Substantia nigra (tissue), 51 donors: ENCODE measurements at places on chromosomes 5 and 9.

- no peak for DNase-seq
Measured at GRCh38 chr5:138663009-138663408, 87.8 kb upstream of the HSPA9 start.

GRCh38 chr5:24642022-24642421, 2.8 kb downstream of the CDH10 start:
- DNase-seq, result no peak

DNA sequence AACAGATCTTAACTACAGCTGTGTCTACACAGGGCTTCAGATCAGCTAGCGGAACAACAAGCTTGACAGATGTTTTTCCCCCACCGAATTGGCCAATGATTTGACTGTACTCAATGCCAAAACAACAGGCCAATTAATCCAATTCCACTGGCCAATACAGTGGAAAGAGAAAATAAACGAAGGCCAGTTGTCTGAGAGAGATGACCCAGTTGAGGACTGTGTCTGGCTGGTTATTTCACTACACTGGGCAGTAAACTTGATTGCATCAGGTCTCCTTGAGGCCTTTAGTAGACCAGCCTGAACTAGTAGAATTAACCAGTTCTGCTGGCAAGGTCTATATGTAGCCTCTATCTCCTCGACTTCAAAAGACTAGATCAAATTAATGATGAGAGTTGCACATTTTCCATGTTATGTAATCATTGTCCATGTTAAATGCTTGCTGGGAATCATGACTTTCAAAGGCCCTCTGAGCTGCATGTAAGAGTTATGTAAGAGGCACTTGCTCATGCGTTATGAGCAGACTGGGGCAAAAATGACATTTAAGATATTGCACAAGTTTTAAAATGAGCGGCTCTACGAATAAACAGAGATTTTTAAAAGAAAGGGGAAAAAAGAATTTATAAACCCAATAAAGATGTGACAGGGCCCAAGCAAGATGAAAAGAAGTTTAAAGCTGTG, 28.3 kb downstream of the SMIM23 start:
- no peak for DNase-seq

DNA sequence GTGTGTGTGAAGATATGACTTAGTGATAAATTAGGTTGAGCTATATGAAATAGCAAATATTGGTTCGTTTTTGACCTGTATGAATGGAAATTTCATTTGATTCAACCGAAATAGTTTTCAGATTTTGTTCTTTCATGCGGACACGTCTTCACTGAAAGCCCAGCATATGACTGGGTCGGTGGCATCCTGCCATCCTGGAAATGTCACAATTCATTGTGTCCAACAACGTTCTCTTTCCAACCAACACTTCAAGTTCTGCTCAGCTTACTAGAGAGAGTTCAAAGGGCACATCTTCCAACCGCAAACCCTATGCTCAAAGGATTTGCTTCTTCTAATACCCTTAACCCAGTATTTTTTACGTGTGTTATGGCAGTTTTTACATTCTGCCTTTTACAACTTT, 252.5 kb downstream of the NTRK2 start:
- no peak for DNase-seq

DNA sequence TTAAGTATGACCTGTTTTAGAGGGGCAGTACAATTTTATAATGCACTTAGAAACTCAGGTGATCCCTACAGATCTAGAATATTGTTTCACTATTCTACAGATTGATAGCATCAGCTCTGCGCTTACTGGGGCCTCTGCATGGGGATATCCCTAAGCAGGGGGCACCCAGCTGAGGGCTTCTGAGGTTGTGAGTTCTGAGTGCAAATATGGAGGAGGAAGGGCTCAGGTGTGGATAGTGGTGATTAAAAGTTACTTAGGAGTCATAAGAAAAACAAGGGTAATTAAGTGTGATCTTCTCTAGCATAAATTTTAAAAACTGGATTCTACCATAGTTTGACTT, 274.4 kb downstream of the EFNA5 start:
- DNase-seq, result no peak

DNA sequence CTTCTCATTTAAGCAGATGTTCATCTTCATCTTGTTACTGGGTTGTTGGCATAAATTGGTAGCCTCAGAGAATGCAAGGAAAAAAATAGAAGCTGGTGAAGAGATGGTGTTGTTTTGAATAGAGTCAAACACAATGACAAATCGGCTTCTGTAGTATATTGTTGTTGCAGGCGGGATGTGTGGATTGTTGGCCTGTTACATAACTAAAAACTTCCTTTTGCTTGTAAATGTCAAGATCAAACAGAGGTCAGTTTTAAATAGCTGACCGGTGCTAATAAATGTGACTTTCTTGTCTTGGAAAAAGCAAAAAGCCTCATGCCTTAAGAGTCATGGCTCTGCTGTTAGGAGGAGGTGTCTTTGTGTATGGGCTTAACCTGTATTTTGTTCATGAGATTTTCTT, 59.2 kb downstream of the CCDC192 start:
- no peak for DNase-seq

DNA sequence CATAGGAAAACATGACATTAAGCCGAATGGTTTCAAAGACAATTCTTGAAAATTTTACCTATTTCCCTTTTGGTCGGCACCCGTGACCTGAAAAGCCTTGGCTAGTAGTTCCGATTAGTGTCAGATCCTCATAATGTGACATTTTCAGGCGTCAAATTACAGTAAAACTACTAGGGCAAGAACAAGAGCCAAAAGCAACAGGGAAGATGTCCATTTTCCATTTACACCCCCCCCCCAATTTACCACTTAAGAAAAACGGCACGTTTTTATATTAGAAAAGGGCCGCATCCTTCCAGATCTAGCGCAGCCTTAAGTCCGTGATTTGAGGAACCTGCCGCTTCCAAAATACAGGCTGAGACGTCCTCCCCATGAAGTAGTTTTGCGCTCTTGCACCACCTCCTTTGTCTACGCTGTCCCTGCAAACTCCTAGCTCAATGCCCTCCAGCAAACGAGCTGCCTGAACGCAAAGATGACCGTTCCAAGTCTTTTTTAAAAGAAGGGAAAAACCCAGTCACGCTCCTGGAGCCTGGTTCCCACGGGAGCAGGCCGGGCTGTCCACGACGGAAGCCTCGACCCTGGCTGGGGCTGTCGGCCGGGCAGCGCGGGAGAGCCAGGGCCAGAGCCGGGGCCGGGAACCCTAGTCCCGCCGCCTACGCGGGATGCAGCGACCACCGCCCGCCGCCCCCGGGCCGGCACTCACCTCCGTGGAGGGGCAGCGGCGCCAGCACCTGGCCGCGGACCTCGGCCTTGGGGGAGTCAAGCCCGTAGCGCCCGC, 616 bp downstream of the RNF130 start:
- no peak for DNase-seq

DNA sequence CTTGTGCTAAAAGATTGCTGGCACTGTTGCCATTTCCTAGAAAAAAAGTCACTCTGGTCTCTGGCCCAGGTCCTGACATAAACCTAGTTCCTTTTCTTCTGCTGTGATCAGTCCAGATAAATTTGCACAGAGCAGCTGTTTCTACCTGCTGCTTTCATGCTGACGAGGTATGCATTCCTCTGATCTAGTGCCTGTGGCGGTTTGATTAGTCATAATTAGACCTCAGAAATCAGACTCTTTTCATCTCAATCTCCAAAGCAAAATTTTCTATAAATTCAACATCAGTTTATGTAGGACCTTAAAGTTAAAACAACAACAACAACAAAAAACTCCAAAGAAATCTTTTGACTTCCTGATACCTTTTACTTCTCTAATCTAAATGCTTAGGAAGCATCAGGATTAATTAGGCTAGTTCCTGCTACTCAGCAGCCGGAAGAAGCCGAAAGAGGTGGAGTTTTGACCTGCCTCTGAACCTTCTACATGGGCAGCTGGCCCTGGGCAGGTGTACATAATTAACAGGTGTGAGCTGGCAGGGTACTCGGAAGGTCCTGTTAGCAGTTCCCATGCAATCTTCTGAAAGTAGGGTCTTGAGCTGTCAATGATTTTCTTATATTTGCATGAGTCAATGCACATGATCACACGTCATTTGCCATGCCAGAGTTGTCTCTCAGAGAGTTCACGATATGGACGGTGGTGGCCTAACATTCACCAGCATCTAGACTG, 83.3 kb upstream of the CCDC112 start:
- DNase-seq, result no peak

GRCh38 chr5:143213851-143214363, 189.6 kb downstream of the NR3C1 start:
- DNase-seq, result no peak

DNA sequence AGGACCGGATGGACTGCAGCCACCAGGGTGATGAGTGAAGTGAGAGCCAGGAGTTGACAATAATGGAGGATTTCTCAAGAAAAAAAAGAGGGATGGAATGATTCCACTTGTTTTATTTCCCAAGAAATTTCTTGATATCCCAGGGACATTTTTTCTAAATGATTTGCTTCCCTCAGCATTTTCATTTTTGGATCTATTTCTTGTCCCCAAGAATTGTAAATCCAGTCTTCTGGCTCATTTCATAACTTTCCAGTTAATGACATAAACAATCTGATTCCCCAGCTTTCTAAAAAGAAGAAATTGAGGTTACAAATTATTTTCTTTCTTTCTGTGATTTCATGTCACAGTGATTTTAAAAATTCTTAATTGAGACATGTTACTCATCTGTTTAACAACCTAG, 446.5 kb downstream of the PRR16 start:
- no peak for DNase-seq

- DNase-seq, result peak; percentile 51
Measured at GRCh38 chr5:67182301-67182790, 14.3 kb downstream of the CD180 start.

- DNase-seq, result no peak
Measured at GRCh38 chr5:94901191-94901979, 282.9 kb downstream of the SLF1 start.

GRCh38 chr5:9365512-9365911, 180.4 kb downstream of the SEMA5A start:
- no peak for DNase-seq

GRCh38 chr9:95065224-95065623, 252.3 kb downstream of the FANCC start:
- no peak for DNase-seq

- DNase-seq, result no peak
Measured at GRCh38 chr5:148825716-148826052, 727 bp upstream of the ADRB2 start.

- no peak for DNase-seq
Measured at GRCh38 chr5:35488791-35489190, 128.9 kb upstream of the SPEF2 start.

DNA sequence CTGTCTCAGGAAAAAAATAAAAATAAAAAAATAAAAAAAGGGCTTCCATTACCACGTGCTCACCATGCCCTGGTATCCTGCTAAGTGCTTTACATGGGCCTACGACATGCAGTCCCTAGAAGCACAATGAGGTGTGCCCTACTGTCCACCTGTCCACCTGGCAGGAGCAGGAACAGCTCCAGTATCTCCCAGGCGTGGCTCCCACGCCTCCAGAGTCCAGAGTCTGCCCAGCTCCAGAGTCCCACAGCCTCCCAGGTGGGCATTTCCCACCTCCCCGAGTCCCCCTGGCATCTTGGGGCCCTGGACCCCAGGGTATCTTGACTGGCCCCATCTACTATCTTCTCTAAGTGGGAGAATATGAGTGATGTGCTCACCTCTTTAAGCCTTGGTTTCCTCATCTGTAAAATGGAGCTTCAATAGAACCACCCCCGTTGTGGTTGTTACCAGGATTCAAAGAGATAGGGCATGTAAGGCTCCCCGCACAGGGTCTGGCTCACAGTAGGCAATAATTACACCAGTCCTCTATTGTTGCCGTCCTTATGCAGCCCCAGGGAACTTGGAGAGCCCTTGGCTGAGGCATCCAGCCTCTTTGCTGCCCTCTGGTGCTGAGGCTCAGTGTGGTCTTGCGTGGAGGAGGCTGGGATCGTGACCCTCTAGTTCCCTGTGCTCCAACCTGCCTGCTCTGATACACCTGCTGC, 8.9 kb downstream of the CXCL14 start:
- no peak for DNase-seq

GRCh38 chr9:126661521-126662251, 48.0 kb downstream of the LMX1B start:
- DNase-seq, result no peak

GRCh38 chr5:112738191-112738560, 491 bp downstream of the APC start:
- DNase-seq, result peak; percentile 41

DNA sequence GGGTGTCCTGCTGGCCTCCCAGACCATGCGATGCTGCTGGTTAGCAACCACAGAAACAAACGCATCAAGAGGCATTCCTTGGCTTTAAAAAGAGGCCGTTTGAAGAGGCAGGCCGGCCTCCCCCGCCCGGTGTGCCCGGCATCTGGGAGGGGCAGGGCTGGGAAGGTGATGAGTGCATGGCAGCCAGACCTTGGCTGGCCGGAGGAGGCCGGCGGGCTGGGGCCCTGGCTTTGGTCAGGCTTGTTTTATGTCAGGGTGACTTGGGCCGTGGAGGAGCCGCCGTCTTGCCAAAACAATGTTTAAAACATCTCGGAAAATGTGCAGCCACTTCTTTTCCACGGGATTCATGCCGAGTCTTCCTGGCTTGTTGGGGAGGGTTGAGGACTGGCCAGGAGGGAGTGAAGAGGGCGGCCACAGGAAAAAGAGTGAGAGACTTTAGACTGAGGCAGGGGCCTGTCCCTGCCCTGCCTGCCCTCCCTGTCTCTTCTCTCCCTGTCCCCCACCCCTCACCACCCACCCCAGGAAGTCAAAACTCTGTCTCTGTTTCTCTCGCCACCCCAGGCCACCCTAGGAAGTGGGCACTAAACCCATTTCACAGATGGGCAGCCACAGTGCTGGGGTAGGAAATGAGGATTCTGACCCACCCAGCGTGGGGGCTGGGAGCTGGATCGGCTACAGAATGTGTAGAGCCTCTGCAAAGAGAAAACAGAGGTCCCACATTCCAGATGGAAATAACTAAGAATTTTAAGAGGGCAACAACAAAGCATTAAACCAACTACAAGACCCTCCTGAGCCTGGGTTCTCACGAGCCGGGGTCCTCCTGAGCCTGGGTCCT, 143.0 kb downstream of the RXRA start:
- no peak for DNase-seq

DNA sequence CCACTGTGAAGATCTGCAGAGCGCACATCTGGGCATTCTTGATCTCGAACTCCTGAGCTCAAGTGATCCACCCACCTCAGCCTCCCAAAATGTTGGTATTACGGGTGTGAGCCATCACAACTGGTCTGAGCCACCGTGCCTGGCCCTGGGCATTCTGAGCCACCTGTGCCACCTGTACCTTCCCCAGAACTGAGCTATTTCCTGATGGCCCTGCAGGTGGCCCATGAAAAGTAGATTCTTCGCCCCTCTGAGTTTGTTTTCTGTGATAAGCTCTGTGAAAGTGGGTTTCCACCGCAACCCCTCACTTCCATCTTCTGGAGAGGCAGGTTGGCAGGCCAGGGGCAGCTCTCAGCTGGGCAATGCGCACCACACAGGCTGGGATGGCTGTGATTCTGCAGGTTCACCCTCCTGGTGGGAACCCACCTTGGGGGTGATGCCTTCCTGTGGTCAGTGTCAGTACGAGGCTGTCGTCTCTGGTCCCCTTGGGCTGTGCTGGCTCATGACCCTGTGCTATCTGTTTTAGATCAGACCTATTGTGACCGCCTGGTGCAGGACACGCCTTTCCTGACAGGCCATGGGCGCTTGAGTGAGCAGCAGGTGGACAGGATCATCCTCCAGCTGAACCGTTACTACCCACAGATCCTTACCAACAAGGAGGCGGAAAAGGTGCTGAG, 11.3 kb downstream of the CARD19 start:
- no peak for DNase-seq
